Stimulated activated CD8-positive, alpha-beta memory T cell treated with anti-CD3 and anti-CD28 coated beads, Interleukin-4, amount 100 ng/mL, for 1 hour (primary cell): ENCODE measurements at places on chromosomes 3 and 15.

DNA sequence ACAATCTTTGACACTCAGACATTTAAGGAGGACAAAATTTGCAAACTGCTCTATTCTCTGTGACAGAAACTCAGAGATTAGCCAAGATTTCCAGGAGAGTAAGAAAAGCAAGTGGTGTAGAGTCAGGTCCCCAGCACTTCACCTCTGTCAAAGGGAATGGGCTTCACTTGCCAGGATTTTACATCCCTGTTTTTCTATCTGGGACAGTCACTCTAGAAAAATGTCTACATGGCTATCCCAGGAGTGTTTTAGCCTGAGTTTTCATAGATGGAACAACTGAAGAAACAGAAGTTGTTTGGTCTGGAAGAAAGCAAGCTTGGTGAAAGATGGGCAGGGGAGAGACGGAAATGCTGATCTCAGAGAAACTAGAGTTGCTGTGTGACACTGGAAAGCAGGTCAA lies 3.0 kb downstream of the FAM219B start:
- DNase-seq: no peak

GRCh38 chr3:126033051-126033745 lies 50.7 kb downstream of the SLC41A3 start:
- DNase-seq: no peak

- no peak for DNase-seq
Observed at GRCh38 chr3:177329854-177330253, 132.6 kb upstream of the TBL1XR1 start.

DNA sequence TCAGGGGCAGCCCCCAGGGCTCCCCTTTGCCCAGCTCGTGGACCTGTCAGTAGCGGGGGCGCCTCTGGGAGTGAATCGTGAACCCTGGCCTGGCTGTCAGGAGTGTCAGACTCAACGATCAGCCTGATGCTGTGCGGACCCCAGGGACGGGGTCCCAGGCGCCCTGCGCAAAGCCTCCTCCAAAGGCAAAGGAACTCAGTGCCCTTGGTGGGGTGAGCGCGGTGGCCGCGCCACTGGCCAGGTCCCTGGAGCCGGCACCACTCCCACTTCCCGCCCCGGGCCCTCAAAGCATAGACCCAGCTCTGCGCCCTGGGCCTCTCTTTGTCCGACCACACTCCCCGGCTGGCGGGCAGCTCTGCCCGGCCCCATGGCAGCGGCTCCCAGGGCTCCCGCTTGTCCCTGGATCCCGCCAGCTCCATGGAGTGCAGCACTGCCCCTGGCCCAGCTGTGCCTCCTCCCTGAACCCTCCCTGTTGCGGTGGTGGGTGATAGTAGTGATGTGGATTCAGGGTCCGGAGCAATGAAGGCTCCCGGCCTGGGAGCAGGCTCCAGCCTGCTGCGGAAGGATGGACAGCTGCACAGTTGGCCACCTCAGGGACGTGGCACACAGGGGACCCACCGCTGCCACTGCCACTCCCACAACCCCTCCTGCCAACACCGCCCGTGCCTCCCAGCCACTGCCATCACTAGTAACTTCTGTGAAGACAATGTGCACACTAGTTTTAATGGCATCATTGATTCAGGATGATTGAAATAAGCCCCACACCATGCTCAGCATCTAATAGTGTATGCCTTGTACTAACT lies 263.8 kb downstream of the ZBBX start:
- no peak for DNase-seq

DNA sequence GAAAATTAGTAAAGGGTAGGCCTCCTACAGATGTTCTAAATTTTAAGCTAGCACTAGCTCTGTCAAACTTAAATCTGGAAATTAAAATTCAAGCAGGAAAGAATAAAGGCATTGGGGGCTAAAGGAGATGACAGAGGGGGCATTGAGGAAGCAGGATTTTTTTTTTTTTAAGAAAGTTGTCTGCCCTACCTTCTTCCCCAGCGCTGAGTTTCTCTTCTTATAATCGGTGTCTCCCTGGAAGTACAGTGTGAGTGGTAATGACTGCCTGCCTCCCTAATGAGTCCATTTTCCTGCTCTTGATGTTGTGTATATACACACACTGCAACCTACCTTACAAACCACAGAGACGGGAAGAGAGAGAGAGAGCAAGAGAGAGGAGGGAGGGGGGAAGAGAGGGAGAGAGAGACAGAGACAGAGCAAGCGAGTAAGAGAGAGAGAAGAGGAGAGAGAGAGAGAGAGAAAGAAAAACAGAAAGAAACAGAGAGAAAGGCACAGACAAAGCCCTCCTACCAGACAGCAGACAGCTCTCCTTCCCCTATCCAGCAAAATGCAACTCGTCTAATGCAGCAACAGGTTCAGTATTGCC lies 47.0 kb downstream of the ZBTB20 start:
- DNase-seq: no peak

DNA sequence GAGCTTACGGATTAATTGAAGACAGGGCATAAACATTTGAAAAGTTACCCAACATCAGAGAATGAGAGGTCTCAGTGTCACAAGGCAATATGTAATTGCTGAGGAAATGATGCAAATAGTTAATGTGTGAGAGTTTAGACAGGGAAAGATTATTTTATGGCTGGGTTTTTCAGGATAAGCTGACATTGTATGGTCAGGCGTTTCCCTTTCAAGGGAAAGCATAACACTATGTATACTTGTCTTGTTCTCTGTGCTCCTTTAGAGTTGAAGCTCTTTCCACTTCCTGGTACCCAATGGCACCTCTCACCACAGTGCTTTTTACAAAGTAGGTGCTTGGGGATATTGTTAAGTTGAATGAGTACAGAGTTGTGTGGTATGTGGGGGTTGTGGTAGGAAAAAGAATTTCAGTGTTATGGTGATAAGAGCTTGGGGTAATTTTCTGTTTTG lies 19.9 kb downstream of the IQGAP1 start:
- DNase-seq: no peak

GRCh38 chr15:88797663-88798339 lies 5.4 kb upstream of the ACAN start:
- DNase-seq: no peak

DNA sequence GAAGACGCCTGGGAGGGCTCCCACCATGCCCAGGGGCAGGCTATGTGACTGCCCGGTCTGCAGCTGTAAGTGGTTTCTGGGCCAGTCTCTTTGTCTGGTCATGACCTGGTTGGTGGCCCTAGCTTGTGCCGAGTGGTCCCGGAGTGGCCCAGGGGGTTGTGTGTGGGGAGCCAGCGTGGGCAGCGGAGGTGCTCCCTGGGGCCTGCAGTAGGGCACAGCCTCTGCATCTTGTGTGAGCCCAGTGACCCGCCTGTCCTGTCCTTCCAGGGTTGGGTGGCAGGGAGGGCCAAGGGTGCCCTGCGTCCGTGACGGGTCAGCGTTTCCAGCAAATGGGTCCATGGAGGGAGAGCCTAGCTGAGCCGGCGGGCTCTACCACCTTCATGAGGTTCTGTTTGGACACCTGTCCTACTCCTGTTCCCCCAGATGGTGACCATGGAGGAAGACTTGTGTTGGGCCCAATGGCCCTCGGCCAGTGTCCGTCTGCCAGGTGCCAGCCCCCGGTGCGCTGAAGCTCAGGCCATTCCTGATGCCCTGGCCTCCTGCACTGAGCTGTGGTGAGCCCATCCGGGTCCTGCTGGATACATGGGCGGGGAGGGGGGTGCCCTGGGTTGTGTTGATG lies 215.4 kb downstream of the SNRPN start:
- no peak for DNase-seq

DNA sequence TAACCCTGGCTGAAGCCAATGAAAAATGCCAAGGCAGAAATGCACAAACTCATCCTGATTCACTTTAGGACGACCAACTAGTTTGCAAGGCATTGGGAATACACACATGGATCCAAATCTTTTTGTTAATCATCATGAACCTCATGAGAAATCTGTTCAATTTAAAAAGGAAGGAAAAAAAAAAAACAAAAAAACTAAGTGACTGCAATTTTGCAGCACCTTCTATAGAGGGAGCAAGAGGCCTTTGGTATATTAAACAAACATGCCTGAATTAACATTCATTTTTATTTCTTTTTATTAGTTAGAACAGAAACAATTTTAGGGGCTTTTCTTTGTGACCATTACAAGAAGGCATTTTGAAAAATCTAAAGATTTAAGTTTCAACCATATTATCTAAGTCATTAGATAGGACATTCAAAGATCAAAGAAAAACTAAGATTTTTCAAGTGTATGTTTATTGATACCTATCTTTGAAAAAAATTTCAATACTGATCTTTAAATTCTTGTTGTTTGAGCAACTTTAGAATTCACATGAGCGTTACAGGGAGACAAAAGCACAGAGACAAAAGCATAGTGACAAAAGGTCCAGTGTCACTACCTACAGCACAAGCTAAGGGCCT lies 182.4 kb downstream of the CBLB start:
- DNase-seq: no peak

DNA sequence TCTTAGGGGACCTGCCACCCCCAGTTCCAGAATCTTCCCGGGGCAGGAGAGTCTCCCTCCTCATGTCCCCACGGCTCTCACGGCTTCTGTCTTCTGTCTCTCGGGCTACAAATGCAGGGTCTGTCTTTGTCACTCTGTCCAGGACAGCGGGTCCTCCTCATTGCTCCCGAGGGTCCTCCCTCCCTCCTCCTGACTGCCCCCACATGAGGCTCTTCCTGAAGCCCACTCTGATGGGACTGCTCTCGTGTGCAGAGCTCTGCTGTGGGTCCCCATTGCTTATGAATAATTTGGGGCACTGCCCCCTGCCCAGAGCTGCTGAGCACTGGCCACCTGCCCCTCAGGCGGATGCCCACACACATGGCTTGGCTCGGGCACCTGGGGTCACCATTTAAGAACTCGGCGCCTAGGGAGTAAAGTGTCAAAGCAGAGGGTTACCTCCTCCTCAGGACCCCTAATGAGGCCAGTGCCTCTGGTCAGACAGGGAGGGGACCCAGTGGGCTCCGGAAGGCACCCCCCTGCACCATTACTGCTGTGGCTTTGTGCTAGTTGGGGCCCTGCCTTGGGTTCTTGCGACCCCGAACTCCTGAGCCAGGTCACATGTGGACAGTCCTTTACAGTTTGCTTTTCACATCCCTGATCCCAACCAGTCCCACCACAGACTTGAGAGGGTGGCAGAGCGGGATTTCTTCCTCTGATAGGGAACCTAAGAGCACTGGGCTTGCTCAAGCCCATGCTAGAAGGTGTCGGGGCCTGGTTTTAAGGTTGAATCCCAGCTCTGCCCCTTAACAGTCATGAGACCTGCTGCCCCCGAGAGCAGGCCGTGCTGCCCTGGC lies 22.1 kb downstream of the HDAC11 start:
- no peak for DNase-seq

DNA sequence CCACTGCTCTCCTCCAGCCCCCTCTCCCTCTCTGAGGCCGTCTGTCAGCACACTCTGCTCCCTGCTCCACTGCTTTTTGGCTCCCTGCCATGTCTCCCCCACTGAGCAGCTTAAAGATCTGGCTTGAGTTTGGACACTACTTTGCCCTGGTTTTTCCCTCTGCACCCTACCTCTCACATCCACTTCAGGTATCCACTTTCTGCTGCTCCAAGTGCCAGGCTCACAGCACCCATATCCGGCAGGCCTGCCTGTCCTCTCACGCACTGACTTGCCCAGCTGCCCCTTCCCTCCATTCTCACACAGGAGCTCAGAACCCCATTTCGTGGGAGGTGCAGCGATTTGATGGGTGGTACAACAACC lies 3.7 kb downstream of the DUOX1 start:
- no peak for DNase-seq

DNA sequence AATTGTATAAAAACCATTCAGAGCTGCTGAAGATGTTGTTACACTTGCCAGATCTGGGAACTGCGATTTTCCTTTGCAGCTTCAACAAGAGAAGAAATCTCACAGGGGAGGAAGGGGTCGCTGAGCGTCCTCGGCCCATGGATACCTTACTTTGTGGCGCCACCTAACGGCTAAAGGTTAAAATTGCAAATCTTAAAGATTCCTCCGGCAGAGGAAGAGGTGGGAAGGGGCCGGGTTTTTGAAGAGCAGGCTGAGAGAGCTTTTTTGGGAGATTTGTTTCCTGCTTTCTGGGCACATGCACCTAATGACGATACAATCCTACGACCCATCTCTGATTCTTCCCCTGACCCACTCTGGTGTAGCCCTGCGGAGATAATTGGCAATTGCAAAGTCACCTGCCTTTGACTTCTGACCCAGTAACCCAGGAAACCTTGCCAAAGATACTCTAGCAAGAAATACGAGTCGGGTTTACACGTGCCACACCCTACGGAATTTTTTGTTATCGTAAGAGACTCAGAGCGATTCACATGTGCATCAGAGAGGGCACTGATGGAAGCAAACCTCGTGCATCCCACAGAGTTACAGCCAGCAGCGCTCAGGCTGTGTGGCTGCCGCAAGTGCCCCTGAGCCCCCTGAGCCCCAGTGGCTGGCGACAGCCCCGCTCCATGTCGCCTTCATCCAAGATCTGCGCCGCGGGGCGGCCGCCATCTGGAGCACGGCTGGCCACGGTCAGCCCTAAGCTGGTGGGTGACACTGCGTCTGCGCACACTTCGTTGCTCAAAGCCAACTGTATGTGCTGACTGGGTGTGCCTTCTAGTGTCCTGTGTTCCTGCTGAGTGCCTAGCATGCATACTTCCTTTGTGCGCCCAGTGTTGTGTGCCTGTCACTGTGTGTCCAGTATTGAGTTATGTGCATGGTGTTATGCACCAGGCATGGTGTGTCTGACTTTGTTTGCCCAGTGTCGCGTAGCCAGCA lies 55.2 kb upstream of the CHRNA7 start:
- DNase-seq: no peak

DNA sequence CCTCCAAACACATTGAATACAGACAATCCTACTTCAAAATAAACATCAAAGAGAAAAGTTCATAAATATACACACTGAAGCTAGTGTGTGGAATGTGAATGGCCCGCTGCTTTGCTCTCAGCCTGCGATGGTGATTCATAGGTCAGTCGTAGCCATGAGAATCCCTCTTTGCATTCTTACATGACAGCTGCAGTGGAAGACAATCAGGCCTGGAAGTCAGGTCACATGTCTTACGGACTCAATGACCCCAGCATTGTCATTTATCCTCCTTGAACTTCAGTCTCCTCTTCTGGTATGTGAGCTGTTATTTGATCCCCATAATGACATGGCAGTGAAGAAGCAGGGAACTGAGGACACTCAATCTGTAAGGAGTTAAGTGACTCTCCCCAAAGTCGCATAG lies 217.8 kb upstream of the EOMES start:
- DNase-seq: no peak

GRCh38 chr3:114218006-114218405 lies 19.4 kb downstream of the ZNF80 start:
- no peak for DNase-seq

- no peak for DNase-seq
Observed at GRCh38 chr15:63626955-63627354, 29.8 kb downstream of the FBXL22 start.

- DNase-seq: no peak
Observed at GRCh38 chr15:40697916-40698315, 2.9 kb downstream of the RAD51 start.

- no peak for DNase-seq
Observed at GRCh38 chr15:85356276-85356675, 24.1 kb upstream of the AKAP13 start.

DNA sequence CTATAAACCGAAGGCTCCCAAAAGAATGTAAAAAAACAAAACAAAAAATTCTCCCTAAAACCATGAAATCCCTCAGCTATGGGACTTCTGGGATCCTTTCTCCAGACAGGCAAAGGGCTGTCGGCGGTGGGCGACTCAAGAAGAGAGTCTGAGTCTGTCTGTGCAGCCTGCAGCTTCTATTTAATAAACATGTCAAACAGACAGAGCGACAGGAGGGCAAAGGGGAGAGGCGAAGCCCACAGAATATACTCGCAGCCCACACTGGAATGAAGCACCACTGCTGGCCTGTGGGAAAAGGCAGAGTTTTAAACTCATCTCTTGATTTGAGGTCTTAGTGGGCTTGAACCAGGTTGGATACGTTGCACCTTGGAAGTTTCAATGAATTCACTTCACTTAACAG lies 40.2 kb downstream of the ISL2 start:
- no peak for DNase-seq

- no peak for DNase-seq
Observed at GRCh38 chr3:185362850-185363661, at the start of gene MAP3K13. TSS of gene MAP3K13 (plus strand) at chr3:185363136. CDS start at chr3:185428582, 65,446 bp downstream.
